ENCODE measurements at places on chromosomes 7 and 10.

- no peak for DNase-seq
Observed at GRCh38 chr7:10343108-10343507, 630.6 kb upstream of the PHF14 start.

- DNase-seq = no peak
Observed at GRCh38 chr10:125025341-125025740, 83.4 kb downstream of the ZRANB1 start.

DNA sequence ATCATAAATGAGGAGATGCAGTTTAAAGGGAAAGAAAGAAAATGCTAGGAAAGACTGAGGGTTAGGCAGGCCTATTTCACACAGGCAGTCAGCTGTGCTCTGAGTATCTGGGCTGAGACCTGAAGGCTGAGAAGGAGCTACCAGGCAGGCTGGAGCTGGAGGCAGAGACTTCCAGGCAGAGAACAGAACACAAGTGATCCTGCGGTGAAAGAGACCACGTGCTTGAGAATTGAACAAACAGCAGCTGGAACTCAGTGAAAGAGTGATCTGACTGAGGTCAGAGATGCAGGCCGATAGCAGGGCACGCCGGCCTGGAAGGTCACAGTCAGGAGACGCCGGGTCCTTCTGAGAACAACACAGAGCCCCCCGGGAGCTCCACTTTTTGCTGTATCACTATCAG lies 147.8 kb downstream of the ADAM12 start:
- DNase-seq = no peak

DNA sequence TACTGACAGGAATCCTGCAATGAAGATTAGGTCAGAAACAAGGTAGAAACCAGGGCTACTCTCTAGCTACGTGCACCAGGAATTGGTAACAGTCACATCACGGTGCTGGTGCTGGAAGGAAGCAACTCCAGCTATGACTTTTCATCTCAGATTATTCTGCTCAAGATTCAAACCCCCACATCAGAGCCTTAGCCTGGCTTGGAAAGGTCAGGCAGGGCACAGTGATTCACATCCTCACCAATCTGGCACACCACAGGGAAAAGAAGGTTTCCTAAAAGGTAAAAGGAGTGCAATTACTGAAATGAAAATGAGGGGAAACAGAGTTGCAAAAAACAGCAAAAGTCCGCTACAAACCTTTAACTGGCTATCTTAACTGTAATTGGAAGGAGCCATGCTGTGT lies 240.2 kb upstream of the NPSR1 start:
- no peak for DNase-seq

- no peak for DNase-seq
Observed at GRCh38 chr10:94225589-94225988, 137.2 kb downstream of the NOC3L start.

DNA sequence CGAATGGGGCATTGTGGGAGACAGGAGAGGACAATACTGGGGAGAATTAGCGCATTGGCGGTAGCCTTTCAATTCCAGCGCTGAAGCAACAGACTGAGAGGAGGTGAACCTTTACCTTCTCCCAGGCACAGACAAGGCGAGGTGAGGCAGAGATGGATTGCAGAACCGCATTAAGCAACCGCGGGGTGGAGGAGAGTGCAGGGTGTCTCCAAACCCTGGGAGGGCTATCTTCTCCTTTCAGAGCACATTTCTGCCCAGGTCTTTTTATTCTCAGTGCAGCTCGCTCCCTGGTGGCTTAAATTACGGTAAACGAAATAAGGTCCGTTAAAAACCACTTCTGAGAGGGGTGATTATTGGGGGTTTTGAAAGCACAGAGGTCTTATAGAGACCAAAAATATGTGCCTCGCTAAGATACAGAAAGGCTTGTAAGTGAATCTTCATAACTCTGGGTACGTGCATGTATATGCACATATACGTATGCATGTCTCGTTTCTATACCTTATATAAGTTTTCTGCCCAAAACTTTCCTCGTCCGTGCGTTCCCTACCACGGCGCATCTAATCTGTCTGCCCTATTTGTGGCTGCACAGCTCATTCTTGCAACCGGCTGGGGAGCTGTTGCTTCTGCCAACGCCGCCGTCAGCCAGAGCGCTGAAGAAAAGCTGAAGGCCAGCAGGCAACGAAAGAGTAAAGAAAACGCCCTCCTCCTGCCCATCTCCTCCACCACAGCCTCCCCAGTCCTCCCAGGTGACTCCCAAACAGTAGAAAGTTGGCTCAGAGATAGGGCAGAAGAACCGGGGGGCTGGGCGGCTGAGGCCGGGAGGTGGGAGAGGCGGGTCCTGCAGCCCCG lies 895 bp upstream of the ZNF804B start:
- no peak for DNase-seq

GRCh38 chr7:22427104-22427503 lies 70.2 kb upstream of the RAPGEF5 start:
- no peak for DNase-seq

DNA sequence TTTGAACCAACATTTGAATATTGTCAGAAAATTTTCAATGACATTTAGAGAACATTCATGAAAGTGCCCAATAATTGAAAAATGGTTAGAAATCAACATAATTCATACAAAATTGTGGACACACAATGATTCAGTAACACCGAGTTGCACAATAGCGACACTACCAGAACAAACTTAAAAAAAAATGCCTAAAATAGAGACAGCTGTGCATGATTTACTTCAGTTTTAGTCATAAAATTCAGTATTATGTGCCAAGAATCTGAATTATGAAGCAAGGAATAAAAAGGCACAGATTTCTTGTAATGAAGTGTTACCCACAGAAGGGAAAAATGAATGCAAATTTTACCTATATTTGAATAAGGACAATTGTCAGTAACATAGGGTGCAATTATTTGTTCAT lies 396.0 kb downstream of the SEMA3D start:
- DNase-seq = no peak

DNA sequence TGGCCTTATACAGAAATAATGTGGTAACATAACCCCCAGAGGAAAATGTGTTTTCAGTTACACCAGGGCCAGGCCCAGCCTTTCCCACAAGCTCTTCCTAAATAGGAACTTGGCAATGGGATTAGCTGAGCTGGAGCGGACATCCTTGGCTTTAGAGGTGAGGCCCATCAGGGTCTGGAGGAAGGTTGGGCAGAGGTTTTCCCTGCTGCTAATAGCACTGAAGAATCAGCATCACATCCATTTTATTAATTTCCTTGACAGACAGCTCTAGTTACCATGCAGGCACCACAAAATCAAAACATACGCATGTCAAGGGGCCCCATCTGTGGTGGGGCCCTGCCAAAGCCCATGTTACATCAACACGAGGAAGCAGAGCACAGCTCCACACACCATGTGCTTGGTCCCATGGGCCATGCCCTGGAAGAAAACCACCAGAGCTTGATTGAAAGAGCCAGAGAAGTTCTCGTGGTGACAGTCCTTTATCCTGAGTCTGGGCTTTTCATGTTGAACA lies 566.6 kb downstream of the KCNMA1 start:
- DNase-seq = no peak

DNA sequence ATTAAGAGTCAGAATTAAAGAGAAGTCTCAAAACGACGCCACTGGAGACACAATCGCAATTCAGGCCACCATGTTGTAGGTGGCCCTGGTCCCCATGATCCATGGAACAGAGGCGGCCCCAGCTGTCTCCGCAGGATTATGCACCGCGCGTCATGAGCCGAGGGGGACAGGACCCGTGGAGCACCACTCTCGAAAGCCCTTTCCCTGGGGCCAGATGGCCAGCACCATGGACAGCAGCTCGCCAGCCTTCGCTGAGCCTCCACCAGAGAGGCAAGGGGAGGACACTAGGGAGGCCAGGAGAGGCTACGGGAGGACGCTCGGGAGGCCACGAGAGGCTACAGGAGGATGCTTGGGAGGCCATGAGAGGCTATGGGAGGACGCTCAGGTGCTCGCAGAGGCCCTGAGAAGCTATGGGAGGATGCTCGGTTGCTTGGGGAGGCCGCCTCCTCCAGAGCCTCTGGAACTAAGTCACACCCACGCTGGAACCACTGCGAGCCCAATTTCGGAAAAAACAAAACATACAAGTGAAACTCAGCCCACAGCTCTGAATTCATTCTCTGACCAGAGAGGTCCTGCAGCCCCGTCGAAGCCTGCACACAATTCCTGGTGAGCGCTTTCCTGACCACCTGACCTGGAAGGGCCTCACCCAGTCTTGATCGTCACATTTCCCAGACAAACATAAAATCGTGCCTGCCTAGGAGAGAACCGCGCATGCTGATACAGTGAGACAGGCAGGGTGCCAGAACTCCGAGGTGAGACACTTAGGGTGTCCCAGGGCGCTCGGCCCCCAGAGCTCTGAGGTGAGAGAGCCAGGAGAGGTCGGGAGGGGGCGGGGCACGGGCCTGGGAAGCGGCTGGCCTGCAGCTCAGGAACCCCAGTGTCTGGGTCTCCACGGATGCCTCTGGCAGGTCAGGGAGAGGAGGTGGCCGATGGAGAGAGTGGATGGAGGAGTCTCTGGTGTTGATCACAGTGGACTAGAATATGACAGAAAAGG lies 224.4 kb downstream of the PTPRN2 start:
- no peak for DNase-seq

DNA sequence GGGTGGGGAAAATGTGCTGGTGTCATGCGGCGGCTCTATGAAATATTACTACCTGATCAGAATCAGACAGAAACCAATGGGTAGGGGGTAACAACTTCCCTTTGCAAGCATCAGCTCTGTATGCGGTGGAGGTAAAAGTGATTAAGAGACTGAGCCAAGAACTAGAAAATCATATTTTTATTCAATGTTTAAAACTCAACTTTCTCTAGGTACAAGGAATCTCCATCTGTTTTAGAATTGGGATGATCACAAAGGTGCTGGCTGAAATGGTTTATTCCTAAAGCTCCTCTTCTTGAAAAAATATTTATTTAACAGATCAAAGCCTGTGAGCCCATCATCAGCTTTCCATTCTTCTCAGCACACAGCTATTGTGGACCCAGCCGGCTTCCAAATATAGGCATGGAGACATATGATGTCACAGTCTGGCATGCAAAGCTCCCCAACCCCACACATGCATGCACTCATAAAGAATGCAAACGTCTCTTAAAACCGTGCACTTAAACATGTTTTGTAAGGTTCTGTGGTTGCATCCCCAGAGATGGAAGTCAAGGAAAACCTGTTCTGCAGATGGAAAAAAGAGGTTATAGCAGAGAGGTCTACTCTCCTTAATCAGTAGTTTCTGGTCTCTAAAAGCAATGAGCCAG lies 126.0 kb downstream of the SKIDA1 start:
- no peak for DNase-seq

- no peak for DNase-seq
Observed at GRCh38 chr10:29470355-29470705, 164.4 kb downstream of the SVIL start.

DNA sequence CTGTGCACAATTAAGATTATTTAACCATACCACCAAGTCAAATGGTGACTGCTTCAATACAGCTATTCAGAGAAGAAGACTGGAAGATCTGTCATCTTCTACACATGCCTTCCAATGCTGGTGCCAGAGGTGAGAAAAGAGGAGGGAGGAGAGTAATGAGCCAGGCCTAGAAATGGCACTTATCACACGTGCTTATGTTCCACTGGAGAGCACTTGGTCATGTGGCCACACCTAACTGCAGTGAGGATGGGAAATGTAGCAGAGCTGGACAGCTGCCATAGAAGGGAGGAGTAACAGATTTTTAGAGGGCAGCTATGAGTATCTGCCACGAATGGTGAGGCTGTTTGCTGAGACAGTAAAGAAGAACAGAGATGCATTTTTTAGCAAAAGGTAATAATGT lies 77.1 kb downstream of the MPLKIP start:
- DNase-seq = no peak

DNA sequence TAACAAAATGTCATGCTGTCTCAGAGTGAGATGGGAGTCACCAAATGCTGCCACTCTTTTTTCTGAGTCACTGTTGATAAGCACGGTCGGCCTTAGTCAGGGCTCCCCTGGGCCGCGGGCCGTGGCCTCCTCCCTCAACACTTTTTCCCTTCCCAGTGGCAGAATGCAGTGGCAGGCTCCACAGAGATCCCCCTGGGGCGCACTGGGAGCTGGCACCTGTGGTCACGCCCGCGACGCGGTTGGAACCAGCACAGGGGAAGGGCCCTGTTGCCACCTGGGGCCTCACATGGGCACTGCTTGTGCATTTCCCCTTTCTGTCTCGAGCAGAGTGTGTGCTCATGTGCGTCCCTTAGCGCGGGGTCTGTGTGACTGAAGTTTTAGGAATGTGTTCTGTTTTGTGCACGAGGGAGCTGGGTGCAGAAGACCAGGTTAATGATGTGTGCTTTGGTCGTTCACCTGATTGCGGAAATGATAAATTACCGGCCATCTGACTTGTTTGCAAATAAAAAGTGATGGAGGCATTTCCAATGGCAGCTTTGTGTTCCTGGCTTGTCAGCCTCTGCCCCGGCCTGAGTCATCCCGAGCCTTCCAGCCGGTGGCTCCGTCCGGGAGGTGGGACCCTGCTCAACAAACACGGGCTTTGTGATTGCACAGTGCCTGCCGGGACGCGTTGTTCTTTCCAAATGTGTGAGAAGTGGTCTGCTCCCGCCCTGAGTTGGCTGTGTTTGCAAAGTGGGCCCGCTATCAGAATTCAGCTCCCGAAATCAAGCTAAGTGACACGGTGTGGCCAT lies 100.7 kb downstream of the NKX6-2 start:
- peak; percentile 65 for DNase-seq

GRCh38 chr10:33569702-33570101 lies 235.2 kb upstream of the NRP1 start:
- no peak for DNase-seq

GRCh38 chr10:73404690-73405089 lies 9.2 kb downstream of the ANXA7 start:
- no peak for DNase-seq

GRCh38 chr7:105496521-105496920 lies 25.6 kb downstream of the PUS7 start:
- DNase-seq = no peak

- DNase-seq = no peak
Observed at GRCh38 chr7:96187735-96188134, 134.2 kb downstream of the SLC25A13 start.

- no peak for DNase-seq
Observed at GRCh38 chr7:103712991-103713778, 267.2 kb upstream of the SLC26A5 start.

DNA sequence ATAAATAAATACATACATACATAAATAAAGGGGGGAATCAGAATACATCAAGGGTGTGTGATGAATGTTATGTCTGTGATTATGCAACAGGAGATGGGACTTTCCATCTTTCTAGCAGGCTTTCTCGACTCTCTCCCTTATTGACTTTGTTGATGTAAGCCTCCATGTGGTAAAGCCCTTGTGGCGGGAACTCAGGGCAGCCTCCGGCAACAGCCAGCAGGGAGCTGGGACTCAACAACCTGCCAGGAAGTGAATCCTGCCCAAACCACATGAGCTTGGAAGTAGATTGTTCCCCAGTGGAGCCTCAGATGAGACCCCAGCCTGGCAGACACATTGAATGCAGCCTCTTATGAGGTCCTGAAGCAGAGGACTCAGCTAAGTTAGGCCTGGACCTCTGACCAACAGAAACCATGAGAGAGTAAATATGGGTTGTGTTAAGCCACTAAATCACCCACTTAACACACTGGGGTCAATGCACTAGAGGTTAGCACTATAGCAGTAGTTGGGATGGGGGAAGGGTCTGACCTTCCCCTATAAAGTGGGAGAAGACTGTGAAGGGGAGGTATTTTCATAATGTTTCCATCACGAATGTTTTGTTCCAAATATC lies 104.0 kb downstream of the JCAD start:
- DNase-seq = no peak

- no peak for DNase-seq
Observed at GRCh38 chr7:66348531-66348930, 143.4 kb downstream of the TPST1 start.

- DNase-seq = peak; percentile 58
Observed at GRCh38 chr10:21172930-21173801, 276.1 kb upstream of the NEBL start.

- no peak for DNase-seq
Observed at GRCh38 chr7:144436500-144436899, 33.0 kb upstream of the NOBOX start.

Data from 8988T (cell line).